ENCODE measurements at places on chromosomes 6 and 20. TPM values are rescaled to one million over a fixed set of nuclear protein-coding genes. Genes with fewer than 3 reads are reported as not detected.

Gene BPIFA1
- not detected for polyA plus RNA-seq

Gene PTGIS
- polyA plus RNA-seq, result 8.1 TPM

Gene GABRR1
- polyA plus RNA-seq, result not detected

DNA sequence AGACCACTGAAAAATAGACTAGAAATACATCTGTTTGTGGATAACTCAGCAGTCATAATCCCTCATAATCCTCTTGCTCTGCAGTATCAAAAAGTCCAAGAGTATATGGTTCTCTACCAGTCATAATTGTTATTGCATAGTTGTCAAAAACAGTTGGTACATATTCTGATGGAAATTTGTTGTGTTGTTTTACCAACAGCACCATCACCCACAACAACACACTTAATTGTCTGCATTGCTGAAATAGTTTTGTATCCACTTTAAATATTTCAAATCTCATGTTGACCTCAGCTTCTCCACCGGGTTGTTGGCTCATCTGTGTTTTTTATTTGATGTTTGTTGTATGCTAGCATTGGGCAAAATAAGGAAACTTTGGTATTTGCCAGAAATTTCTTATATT lies 39.4 kb downstream of the ITCH start:
- no peak for DNase-seq

DNA sequence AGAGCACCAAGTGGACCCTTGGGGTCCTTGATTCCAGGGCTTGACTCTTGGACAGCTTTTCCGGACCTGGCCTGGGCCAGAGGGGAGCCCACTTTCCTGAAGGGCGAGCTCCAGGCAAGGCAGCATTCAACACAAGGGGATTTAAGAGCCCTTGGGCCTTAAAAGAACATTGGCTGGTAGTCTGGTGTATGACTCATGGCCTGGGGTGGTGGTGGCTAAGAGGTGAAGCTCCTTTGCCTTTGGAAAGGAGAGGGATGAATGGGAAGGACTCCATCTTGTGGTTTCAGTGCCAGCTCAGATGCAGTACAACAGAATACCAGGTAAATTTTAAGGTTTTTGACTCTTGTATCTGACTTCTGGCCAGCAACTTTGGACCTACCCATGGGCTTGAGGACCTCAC lies 760.7 kb downstream of the GRIK2 start:
- DNase-seq, result no peak

DNA sequence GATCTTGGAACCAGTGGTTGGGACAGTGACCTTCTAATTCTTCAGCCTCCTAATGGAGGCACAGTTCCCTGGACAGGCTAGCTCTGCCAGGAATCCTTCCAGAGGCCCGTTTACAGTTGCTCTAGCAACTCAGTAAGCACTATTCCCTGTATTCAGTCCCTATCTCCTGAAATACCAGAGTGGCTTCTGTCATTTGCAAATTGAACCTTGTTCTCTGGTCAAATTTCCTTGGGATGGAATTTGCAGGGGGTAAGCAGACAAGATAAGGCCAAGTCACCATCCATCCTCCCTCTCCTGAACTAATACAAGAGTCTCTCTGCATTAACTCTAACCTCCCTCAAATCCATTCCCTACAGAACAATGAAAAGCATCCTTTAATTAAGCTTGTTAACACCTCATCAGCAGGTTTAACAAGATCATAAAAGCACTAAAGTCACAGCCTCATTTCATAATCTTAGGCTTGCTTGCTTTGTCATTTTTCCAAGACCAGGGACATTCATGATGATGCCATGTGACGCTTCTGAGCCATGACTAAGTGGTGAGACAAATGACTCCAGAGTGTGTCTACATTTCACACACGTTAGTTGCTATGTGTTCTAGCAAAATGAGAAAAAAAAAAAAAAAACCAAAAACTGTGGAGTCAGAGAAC lies 37.1 kb downstream of the SLC22A23 start:
- no peak for DNase-seq

All from AG04450 (cell line).